ENCODE measurements at places on chromosomes 7 and 10.

DNA sequence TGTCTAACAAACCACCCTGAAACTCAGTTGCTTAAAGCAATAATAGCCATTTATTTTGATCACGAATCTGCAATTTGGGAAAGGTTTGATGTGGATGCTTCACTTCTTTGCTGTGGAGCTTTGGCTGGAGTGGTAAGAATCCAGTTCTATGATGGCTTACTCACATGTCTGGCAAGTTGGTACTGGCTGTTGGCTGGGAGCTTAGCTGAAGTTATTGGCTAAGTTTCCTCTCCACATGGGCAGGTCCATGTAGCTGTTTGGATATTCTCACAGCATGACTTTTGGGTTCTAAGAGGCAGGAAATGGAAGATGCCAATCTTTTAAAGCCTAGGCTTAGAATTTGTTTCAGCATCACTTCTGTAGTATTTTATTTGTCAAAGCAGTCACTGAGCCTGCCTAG is 277.6 kb upstream of the NRP1 start:
- no peak for DNase-seq

GRCh38 chr7:138208864-138209263 is 132.6 kb downstream of the AKR1D1 start:
- no peak for DNase-seq

- peak; percentile 63 for DNase-seq
Measured at GRCh38 chr7:114026486-114027089, 107.8 kb upstream of the PPP1R3A start.

DNA sequence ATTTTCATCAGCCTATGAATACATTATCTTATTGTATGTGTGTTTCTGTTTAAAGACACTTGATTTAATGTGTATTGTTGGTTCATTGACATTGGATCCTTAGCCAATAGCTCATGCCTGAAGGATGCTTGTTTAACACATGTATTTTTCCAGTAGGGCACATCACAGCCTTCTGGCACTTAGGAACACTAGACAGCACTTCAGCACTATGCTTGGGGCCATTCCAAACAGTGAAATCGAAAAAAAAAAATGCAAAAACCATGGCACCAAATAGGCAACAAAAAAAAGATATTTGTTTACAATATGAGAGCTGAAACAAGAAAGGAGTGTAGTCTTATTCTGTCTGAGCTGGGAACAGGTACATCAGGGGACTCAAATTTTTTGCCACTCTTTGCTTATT is 262.8 kb downstream of the SLC25A13 start:
- DNase-seq, result peak; percentile 90

DNA sequence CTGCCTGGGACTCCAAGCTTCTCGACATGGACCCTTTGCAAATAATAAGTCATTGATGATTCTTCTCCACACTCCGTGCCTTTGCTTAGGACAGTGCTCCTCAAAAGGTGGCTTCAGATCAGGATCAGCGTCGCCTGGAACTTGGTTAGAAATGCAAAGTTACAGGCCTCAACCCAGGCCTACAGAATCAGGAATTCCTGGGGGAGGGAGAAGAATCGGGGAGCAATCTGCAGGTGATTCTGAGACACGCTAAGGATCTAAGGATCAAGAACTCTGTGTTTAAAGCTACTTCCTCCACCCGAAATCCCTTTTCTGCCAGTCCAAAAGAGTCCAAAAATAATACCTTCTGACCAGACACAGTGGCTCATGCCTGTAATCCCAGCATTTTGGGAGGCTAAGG is 78.1 kb downstream of the C10orf105 start:
- DNase-seq, result no peak

- DNase-seq, result no peak
Measured at GRCh38 chr10:86221442-86222335, 144.9 kb downstream of the GRID1 start.

- no peak for DNase-seq
Measured at GRCh38 chr7:158411232-158411950, 176.2 kb downstream of the PTPRN2 start.

DNA sequence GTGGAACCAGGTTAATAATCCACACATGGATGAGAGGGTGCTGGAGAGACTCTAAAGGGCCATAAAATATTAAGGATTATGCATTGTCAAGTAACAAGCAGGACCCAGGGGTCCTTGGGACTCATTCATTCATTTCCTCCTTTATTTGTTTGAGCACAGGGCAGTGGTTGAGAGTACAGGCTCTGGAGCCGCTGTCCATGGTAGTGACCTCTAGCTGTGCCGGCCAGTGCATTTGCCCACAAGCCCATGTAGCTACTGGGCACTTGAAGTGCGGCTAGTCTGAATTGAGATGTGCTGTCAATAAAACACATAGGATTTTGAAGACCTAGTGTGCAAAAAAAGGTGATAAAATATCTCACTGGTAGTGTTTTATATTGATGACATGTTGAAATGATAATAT is 137.6 kb downstream of the C10orf105 start:
- DNase-seq, result no peak

GRCh38 chr7:147579148-147579547 is 1011.4 kb upstream of the C7orf33 start:
- no peak for DNase-seq

DNA sequence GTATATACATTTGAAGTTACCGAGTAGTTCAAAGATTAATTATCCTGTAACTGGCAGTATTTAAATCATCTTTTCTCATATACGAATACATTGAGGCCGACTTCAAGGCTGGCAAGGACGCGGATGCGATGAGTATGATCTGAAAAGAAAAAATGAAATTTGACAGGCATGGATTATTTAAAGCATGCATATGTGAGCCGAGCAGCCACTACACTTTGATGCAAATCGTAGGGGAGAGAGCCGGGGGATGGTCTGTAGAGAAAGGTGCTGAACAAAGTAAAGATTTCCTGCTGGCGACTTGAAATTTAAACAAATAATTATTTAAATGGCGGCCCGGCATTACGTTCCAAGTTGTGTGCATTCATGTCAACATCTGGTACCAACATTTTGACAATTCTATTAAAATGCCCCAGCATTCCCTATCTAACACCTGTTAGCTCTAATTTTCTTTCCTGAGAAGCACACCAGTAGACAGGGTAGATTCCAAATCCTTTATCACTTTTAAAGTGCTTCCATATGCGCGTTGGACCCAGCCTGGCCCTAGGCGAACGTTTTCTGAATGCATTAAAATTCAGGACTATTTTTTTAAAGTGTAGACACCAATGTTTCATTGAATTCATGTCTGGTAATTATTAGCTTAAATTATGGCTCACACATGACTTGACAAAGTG is 188.7 kb downstream of the EMX2 start:
- no peak for DNase-seq
